Activated CD8-positive, alpha-beta memory T cell treated with anti-CD3 and anti-CD28 coated beads, Interleukin-2, amount 10 ng/mL, durations not matched to agents 7 days and 5 days (primary cell): ENCODE measurements at places on chromosomes 4 and X. TPM values are rescaled to one million over a fixed set of nuclear protein-coding genes. Genes with fewer than 3 reads are reported as not detected.

DNA sequence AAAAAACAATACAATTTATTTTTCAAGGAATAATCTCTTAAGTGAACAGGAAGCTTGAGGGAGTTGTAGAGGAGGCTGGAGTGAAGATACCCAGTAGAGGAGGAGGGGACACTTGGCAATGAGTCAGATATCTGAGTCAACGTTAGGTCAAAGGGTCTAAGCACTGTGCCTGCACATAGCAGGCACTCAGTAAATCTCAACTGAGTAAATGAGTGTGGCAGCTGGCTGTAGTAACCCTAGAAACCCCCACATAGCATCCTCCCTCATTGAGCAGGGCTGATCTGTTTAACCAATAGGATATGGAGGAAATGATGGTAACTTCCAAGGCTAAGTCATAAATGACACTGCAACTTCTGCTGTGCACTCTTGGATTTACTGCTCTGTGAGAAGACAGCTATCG lies 186.0 kb upstream of the FAM241A start:
- H3K4me1 ChIP-seq, result no peaks in the 10 kb centered on the region
- DNase-seq, result no peak
- no peaks in the 10 kb centered on the region for H3K36me3 ChIP-seq
- peaks cover 3% of the 10 kb centered on the region for H3K27me3 ChIP-seq
- no peak overlapping the region for H3K27ac ChIP-seq

GRCh38 chr4:118834960-118835569 lies 861 bp downstream of the SEC24D start:
- no peaks in the 10 kb centered on the region for H3K27me3 ChIP-seq
- peaks cover 35% of the 10 kb centered on the region for H3K4me1 ChIP-seq
- peak overlapping the region; percentile 97 for H3K27ac ChIP-seq
- H3K36me3 ChIP-seq, result peaks cover 25% of the 10 kb centered on the region
- DNase-seq, result peak; percentile 69

- H3K4me1 ChIP-seq, result peaks cover 1% of the 10 kb centered on the region
- DNase-seq, result no peak
- H3K27me3 ChIP-seq, result peaks cover 21% of the 10 kb centered on the region
- no peak overlapping the region for H3K27ac ChIP-seq
- no peak overlapping the region for H3K4me3 ChIP-seq
- H3K36me3 ChIP-seq, result no peaks in the 10 kb centered on the region
These were observed 84.8 kb upstream of the BMP2K start for GRCh38 chr4:78691334-78691754.

DNA sequence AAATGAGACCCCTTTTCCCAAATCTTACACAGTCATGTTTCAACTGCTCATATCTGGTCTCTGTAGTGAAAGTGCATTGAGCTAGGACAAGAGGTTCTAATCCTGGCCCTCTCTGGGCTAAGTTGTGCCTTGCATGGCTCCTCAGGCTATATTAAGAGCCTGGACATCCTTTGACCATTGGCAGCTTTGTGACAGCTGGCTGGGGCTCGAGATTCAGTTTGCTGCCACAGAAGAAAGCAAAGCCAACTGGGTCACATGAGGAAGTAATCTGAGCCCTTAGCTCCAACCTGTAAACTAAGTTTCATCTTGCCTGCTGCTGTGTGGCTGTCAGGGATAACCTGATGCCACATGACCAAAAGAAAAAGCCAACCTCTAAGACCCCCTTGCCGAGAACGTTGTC lies 51.8 kb upstream of the JADE1 start:
- H3K36me3 ChIP-seq, result no peaks in the 10 kb centered on the region
- DNase-seq, result no peak
- H3K27me3 ChIP-seq, result peaks cover 7% of the 10 kb centered on the region
- no peak overlapping the region for H3K27ac ChIP-seq
- no peak overlapping the region for H3K4me3 ChIP-seq

GRCh38 chr4:40194602-40195161 lies 2.1 kb upstream of the RHOH start:
- H3K4me3 ChIP-seq, result peak overlapping the region; percentile 98
- H3K36me3 ChIP-seq, result peaks cover 31% of the 10 kb centered on the region
- H3K27me3 ChIP-seq, result no peaks in the 10 kb centered on the region
- DNase-seq, result peak; percentile 79

DNA sequence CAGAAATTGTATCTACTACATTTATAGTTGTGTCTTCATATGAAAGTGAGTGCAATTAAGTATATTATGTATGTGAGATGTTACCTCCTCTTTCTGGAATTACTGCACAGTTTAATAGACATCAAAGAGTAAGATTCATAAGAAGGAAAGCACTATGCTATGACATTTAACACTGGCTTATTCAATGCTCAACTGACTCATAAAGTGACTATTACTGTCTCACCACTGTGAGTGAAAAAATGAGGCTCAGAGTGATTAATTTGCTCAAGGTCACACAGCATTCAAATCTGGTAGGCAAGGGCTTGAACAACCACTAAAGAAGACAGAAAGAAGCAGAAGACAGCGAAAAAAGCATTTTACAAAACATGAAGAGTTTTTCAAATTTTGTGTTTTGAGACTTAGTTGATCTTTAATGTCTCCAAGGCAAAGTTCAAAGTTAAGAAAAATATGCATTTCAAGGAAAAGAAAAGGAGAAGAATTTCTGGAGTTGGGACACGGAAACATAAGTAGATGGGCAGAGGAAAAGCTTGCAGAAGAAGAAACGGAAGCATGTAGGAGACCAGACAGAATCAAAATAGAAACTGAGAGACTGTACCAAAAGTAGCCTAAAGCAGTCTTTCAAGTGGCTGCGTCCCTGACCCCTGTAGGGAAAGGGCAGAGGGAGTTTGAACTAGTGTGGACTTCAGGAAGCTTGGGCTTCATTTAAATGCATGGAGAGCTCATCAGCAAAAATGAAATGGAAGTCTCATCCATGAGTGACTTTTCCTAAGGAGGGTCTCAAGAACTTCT lies 66.3 kb downstream of the KCNIP4 start:
- H3K4me1 ChIP-seq, result no peaks in the 10 kb centered on the region
- H3K27me3 ChIP-seq, result no peaks in the 10 kb centered on the region
- no peaks in the 10 kb centered on the region for H3K36me3 ChIP-seq
- H3K4me3 ChIP-seq, result no peak overlapping the region

DNA sequence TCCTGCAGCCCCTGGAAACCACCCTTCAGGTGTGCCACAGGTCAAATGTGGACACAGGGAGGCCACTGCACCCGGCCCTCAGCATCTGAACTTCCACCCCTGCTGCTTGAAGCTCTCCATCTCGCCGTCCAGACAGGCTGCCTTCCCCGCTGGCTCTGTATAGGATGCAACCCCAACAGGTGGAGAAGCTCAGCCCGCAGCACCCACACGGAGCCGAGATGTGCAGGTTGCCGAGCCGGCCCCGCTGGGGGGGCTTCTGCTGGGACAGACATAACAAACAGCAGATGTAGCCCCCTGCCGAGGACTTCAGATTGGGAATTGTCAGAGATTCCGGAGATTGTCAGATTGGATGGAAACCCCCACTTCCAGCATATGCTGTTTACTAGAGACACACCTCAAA lies 20.5 kb downstream of the TMEM187 start:
- no peak overlapping the region for H3K4me3 ChIP-seq
- DNase-seq, result no peak
- H3K4me1 ChIP-seq, result peaks cover 18% of the 10 kb centered on the region
- H3K27ac ChIP-seq, result no peak overlapping the region
- H3K27me3 ChIP-seq, result no peaks in the 10 kb centered on the region

GRCh38 chr4:54089875-54090274 lies 10.1 kb upstream of the GSX2 start:
- peaks cover 61% of the 10 kb centered on the region for H3K27me3 ChIP-seq
- no peaks in the 10 kb centered on the region for H3K36me3 ChIP-seq
- no peak for DNase-seq
- no peak overlapping the region for H3K4me3 ChIP-seq

DNA sequence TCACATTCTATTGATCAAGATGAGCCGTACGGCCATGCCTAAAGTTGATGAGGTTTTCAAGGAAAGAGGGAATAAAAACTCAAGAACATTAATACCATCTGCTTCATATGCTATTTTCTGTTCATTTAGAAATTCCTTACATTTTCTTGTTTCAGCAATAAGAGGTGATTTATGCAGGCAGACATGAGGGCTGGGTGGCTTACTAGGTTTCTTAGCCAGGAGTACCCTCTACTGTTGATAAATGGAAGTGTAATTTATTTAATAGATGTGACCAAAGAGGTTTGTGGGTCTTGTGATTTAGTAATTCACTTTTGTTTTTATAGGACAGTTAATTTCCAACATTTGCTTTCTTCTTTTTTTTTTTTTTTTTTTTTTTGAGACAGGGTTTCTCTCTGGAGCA lies 6.4 kb upstream of the SMIM9 start:
- no peaks in the 10 kb centered on the region for H3K36me3 ChIP-seq
- H3K4me3 ChIP-seq, result no peak overlapping the region
- no peaks in the 10 kb centered on the region for H3K27me3 ChIP-seq
- no peak for DNase-seq
- H3K4me1 ChIP-seq, result peaks cover 10% of the 10 kb centered on the region

- no peaks in the 10 kb centered on the region for H3K36me3 ChIP-seq
- no peak overlapping the region for H3K27ac ChIP-seq
- no peaks in the 10 kb centered on the region for H3K27me3 ChIP-seq
- H3K4me1 ChIP-seq, result no peaks in the 10 kb centered on the region
These were observed 255.4 kb downstream of the TLL1 start for GRCh38 chr4:166128403-166128802.

DNA sequence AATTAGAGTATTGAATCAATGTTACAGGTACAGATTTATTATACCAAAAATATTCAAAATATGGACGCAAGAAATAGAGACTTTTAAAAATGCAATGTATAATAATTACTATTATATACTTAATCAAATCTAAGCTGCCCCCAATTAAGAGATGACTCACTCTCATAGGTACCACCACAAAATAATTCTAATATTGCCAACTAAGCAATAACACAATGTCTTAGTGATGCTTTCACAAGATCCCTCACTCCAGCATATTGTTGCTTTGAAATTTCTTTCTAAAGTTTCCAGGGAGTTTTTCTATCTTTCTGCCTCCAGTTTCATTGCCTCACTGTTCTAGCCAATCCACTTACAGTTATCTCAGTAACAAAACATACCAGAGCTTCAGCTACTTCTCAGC lies 270.0 kb upstream of the PABPC4L start:
- H3K36me3 ChIP-seq, result no peaks in the 10 kb centered on the region
- no peak overlapping the region for H3K4me3 ChIP-seq
- H3K27me3 ChIP-seq, result no peaks in the 10 kb centered on the region
- DNase-seq, result no peak
- H3K4me1 ChIP-seq, result no peaks in the 10 kb centered on the region

- no peaks in the 10 kb centered on the region for H3K36me3 ChIP-seq
- no peak overlapping the region for H3K27ac ChIP-seq
- no peak for DNase-seq
- H3K4me1 ChIP-seq, result no peaks in the 10 kb centered on the region
- H3K4me3 ChIP-seq, result no peak overlapping the region
- no peaks in the 10 kb centered on the region for H3K27me3 ChIP-seq
These were observed 267.3 kb upstream of the HAND2 start for GRCh38 chr4:173797296-173797695.

DNA sequence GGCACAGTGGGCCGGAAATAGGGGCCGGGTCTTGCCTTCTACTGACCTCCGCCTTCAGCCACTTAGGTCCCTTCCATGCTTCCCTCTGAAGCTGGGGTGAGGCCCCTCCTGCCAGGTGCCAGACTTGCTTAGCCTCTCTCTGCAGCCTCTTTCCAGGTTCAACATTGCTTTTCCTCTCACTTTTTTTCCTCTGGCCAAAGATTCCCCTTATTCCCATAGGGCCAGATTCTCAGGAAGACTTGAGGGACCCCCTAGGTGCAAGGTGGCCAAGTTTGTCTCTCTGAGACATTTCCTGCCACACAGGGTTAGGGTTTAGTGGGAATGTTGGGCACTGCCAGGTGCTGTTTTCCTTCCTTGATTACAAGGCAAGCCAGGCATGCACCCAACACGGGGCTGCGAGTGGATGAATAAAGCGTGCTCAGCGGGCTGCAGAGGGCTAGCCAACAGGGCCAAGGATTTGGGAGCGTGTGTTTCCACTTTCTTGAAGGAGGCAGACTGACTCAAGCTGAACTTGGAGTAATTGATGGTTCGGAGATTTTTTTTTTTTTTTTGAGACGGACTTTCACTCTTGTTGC lies 7.6 kb upstream of the GJB1 start:
- H3K36me3 ChIP-seq, result no peaks in the 10 kb centered on the region
- H3K27me3 ChIP-seq, result no peaks in the 10 kb centered on the region
- H3K4me3 ChIP-seq, result no peak overlapping the region
- H3K27ac ChIP-seq, result no peak overlapping the region
- H3K4me1 ChIP-seq, result no peaks in the 10 kb centered on the region
- no peak for DNase-seq

DNA sequence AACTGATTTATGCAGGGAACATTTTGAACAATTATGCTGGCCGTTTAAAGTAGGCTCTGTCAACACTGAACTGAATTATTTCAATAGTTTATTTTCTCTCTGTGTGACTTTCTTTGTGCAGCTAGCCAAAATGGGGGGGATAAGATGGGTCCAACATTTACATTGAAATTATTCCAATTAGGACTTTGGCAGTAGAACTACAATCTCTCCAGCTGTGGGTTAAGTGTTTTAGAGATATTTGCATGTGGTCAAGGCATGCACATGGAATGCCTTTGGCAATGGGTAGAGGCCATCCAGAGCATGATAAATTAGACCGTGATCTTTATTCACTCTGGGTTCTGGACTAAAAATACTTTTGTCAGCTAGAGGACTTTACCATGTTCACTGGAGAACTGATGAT lies 107.9 kb upstream of the ELOVL6 start:
- no peaks in the 10 kb centered on the region for H3K4me1 ChIP-seq
- peaks cover 27% of the 10 kb centered on the region for H3K27me3 ChIP-seq
- no peak for DNase-seq
- no peak overlapping the region for H3K4me3 ChIP-seq
- no peaks in the 10 kb centered on the region for H3K36me3 ChIP-seq

DNA sequence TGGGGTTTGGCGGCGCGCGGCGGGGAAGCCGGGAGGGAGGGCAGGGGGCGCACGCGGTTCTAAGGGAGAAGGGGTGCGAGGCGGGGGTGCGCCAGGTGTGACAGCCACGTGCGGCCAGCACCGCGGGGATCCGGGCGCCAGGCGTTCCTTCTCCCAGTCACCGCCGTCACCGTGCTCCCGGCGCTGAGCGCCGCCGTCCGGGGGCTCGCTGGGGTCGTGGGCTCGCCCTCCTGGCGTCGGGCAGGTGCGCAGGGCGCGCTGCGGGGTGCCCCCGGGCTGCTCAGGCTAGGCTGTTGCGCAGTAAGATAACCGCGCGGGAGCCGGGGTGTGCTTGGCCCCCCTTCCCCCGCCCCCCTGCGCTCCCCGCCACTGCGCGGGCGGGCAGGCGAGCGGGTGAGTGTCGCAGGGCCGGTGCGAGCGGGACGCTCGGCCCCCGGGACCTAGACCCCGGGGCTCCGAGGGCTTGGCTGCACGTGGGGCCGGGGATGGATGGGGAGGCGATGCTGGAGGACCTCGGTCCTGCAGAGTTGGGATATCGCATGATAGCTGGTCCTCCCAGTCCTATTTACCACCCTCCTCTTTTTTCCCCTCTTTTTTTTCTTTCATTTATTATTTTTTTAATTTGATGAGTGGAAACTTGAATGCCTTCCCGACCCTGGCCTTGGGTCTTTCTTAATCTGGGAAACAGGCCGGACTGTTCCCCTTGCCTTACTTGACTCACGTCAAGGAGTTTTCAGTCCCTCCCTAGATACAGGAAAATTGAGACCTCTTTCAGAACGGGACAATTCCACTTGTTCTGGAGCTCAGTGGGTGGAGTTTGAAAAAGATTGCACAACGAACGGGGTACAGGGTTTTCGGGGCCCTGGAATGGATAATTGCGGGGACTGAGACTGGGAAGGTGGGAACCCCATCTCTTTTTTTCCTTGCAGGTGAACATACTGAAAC lies 797 bp downstream of the TXLNG start:
- H3K4me3 ChIP-seq, result peak overlapping the region; percentile 92
- H3K36me3 ChIP-seq, result peaks cover 2% of the 10 kb centered on the region
- peak overlapping the region; percentile 76 for H3K27ac ChIP-seq
- peak; percentile 50 for DNase-seq
- H3K4me1 ChIP-seq, result peaks cover 13% of the 10 kb centered on the region

Gene GK
- total RNA-seq, result 19.6 TPM
